Stimulated activated naive CD8-positive, alpha-beta T cell treated with anti-CD3 and anti-CD28 coated beads, Interleukin-15, amount 100 ng/mL, for 72 hours (primary cell): ENCODE measurements at places on chromosomes 16 and 17.

DNA sequence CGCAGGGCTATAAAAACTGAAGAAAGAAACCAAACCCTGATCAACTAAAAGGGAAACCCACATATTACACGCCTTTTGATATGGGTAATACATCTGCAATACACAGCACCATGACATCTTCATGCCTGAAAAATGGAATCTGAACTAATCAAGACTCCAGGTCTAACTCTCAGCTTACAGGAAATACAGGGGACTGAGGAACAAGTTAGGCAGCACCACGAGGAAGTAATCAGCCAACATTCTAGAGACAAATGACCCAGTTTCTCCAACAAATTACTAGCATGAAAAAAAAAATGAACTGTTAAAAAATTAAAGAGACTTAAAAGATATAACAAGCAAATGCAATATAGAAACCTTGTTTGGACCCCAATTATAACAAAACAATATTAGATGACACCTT, 9.1 kb downstream of the SLC39A11 start:
- no peak for DNase-seq

DNA sequence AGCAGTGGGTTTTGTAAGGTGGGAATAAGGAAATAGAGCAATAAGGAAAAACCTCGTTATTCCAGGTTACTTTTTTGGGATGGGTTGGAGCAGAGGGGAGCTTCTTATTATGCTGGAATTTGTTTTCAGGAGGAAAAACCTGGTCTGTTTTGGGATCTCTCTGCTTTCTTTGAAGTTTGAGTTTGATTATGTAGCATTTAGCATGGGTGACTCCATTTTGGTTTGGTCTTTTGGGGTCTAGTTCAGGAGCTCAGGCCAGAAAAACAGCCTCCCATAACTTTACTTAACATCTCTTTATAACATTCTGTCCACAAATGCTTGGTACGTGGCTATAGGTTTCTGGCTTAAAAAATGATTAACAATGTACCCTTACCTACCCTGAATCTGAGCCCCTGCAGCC, 8.5 kb upstream of the ZG16 start:
- no peak for DNase-seq

DNA sequence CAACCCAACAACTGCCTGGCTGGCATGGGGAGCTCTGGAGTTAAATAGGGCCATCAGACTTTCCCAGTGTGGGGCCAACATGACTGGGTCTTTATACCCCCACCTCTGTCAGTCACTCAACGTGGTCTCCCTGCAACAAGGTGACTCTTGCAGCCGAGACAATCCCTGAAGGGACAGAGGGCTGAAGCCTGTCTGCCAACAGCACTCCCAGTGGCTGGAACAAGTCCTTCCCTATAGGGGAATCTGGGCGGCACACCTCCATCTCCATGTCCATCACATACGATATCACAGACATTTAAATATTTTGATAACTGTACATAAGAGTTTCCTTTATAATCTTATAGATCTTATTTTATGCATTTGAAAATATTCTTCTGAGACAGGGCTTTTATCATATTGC, 4.8 kb upstream of the MAPT start:
- DNase-seq, result no peak

DNA sequence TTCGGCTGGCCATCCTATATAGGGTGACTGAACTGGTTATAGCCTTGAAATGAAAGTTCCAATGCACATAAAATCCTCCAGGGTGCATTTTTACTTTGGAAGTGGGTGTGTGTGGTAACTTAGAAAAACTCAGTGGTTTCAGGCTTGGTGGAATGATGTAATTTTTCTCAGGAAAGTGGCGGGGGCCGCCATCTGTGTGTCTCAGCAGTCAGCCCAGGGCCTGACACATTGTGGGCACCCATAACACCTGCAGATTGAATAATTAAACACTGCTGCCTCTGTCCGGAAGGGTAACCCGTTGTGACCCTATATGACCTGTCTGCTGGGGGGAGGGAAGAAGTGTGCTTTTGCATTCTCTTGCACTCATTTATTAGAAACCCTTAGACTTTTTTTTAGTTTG, 2.2 kb upstream of the PDP2 start:
- peak; percentile 76 for DNase-seq

GRCh38 chr16:60651346-60651745, 1384.9 kb downstream of the CDH8 start:
- no peak for DNase-seq

GRCh38 chr16:47715442-47716083, 254.4 kb downstream of the PHKB start:
- no peak for DNase-seq

DNA sequence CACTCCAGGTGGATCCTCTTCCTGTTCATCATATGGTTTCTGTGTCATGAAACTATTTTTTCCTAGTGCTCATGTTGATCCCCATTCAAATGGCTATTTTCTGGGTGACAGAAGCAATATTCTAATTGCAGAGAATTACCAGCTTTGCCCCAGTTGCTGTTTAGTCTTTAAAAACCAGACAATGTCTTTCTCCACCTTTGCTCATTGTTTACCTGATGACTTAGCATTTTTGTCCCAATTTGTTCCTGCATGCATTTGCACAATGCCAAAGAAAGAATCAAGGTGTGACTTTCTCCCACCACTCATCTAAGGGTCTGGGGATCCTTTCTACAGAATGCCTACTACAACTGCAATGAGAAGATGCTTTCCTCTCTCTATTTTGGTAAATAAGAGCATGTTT, 439.9 kb upstream of the MAF start:
- DNase-seq, result no peak
